ENCODE measurements at places on chromosomes 1 and 21.

DNA sequence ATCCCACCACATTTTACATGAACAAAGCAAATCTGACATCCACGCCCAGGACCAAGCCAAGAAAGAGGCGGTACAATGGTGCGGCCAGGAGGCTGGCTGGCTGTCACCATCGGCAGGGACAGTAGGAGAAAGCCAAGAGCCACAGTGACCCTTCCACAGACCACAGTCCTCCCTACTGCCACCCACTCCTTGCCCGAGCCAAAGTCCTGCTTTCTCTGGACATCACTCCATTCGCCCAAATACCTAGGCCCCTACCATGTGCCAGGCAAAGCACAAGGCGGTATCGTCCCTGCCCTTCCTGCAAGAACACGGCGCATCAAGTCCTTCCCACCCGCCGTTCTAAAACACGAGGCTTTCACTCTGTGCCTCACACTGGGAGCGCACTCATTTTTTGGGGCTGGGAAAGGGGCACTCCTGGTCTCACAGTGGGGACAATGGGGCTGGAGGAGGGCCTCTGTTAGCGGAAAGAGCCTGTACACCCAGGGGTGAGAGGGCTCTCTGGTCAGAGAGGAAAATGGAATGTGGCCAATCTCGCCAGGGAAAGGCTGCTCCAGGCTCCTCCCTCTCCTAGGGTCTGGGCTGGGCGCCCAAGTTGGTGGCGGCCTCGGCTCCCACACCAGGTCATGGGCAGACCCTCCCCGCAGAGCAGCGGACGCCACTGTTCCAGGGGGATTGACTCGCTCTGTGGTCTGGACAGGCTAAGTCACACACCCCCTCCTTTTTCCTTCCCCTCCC lies 26.5 kb downstream of the SSBP3 start:
- no peak for DNase-seq

- DNase-seq, result no peak
These were observed 83.4 kb downstream of the LRRN2 start for GRCh38 chr1:204602111-204602579.

GRCh38 chr1:10475510-10475909 lies 760 bp downstream of the PEX14 start:
- no peak for DNase-seq

DNA sequence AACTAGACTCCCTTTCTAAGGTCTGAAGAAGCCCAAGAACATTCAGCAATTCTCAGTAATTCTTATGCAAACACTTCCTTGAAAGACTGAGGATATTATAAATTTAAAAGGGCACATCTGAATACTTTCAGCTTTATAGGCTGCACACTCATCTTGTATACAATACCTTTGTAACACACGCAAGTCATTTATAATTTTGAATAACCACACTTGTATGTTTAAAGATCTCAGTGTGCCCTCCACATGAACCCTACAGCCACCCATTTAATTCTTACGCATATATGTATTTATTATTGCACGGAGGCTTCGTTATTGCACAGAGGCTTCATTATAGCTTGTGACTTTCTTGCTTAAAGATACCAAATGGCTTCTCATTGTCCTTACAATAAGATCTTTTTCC lies 1.2 kb upstream of the KRTAP27-1 start:
- no peak for DNase-seq

GRCh38 chr1:35298464-35298863 lies 30.0 kb downstream of the ZMYM4 start:
- no peak for DNase-seq

DNA sequence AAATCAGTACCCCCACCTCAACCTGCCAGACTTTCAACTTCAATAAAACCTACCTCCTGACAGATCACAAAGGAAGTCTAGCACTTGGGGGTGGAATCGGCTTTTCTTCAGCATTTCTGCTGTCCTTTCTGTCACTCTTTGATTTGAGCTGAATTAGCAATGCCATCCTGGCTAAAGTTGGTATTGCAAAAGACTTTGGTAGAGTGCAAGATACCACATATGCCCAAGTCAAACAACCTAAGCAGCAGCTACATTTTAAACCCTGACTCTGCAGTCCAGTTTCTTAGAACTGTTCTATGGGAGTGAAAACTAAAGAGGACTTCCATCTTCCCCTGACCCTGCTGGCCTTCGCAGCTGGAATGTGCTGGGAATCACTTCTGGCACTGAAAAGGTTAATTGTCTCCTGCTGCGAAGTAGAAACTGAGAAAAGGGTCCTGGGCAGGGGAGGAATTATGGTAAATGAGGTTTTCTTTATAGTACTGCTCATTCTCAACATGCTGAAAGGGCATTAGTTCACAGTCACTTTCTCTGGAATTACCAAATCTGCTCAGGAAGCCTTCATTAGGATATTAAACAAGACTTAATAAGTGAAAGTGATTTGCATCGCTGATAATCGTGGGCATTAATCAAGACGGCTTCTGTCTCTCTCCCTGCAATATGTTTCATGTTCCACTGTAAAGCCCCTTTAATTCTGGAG lies 126.2 kb upstream of the SMYD2 start:
- DNase-seq, result no peak

Measured in activated T-helper 9 cell treated with anti-CD3 and anti-CD28 coated beads, Interleukin-2, amount 50 U/mL, for 16 hours (primary cell).